ENCODE measurements at places on chromosomes 7 and 10. TPM values are rescaled to one million over a fixed set of nuclear protein-coding genes. Genes with fewer than 3 reads are reported as not detected.

FOXP2 gene
- total RNA-seq, result 27.5 TPM

SORBS1 gene
- total RNA-seq, result 129 TPM

CCAR1 gene
- 62.9 TPM for total RNA-seq

ADAMTS14 gene
- total RNA-seq, result 2.3 TPM

ACSM6 gene
- not detected for total RNA-seq

CADPS2 gene
- total RNA-seq, result 36.7 TPM

PHKG1 gene
- 7.9 TPM for total RNA-seq

SPRN gene
- total RNA-seq, result 4.8 TPM

RAMP3 gene
- total RNA-seq, result 8.9 TPM

SFRP5 gene
- total RNA-seq, result 9.6 TPM

PSTK gene
- total RNA-seq, result 9.0 TPM

AGAP3 gene
- 56.8 TPM for total RNA-seq

SUN3 gene
- 0.40 TPM for total RNA-seq

PIP gene
- not detected for total RNA-seq

GRCh38 chr7:88888684-88889083 is 93.1 kb upstream of the TEX47 start:
- no peaks in the 10 kb centered on the region for H3K4me1 ChIP-seq
- no peak for DNase-seq
- H3K27ac ChIP-seq, result no peak overlapping the region
- H3K27me3 ChIP-seq, result no peaks in the 10 kb centered on the region

GRCh38 chr10:23686722-23687121 is 247.8 kb downstream of the OTUD1 start:
- no peaks in the 10 kb centered on the region for H3K4me1 ChIP-seq
- DNase-seq, result no peak
- H3K4me3 ChIP-seq, result no peak overlapping the region
- H3K27me3 ChIP-seq, result no peaks in the 10 kb centered on the region
- H3K27ac ChIP-seq, result no peak overlapping the region
- no peaks in the 10 kb centered on the region for H3K36me3 ChIP-seq

DNA sequence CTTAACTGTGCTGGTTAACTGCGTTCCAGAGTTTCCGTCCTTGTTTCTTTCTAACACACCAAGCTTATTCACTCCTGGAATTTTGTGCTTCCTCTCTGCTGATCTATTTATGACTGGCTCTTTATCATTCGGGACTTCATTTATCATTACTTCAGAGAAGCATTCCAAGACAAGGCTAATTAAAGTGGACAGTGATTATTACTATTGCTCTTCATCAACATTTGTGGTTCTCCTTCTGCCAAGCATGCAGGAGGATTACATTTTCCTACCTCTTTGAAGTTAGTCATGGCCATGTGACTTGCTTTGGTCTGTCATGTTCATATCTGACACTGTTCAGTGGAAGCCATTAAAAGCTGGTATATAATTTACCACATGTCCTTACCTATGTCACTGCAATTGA is 172.4 kb upstream of the AGR3 start:
- H3K36me3 ChIP-seq, result no peaks in the 10 kb centered on the region
- no peak overlapping the region for H3K4me3 ChIP-seq
- no peaks in the 10 kb centered on the region for H3K4me1 ChIP-seq
- H3K27ac ChIP-seq, result no peak overlapping the region
- no peaks in the 10 kb centered on the region for H3K27me3 ChIP-seq
- no peak for DNase-seq

GRCh38 chr10:121137533-121137932 is 286.4 kb downstream of the WDR11 start:
- H3K4me1 ChIP-seq, result no peaks in the 10 kb centered on the region
- no peak overlapping the region for H3K27ac ChIP-seq
- no peaks in the 10 kb centered on the region for H3K36me3 ChIP-seq

DNA sequence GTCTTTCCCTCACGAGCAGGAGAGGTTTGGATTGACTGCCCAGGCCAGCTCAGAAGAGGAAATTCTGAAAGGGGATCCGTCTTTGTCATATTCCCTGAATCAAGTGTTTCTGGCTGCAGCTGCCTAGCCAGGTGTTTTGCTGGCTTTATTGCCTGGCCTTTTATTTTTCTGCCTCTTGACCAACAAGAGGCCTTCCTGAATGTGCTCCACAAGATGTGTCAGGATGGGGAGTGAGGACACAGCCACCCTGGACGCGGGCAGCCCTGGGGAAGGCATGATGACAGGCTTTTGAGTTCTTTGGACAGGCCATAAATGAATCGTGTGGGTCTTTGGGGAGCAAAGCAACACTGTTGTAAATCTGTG is 163.6 kb downstream of the CAMK1D start:
- no peak overlapping the region for H3K4me3 ChIP-seq
- no peak for DNase-seq
- H3K36me3 ChIP-seq, result no peaks in the 10 kb centered on the region

GRCh38 chr10:92356041-92356440 is 65.1 kb downstream of the MARCHF5 start:
- no peak for DNase-seq
- H3K27ac ChIP-seq, result no peak overlapping the region
- H3K27me3 ChIP-seq, result no peaks in the 10 kb centered on the region
- H3K4me3 ChIP-seq, result no peak overlapping the region
- H3K36me3 ChIP-seq, result no peaks in the 10 kb centered on the region

- no peaks in the 10 kb centered on the region for H3K27me3 ChIP-seq
- no peaks in the 10 kb centered on the region for H3K36me3 ChIP-seq
- no peak overlapping the region for H3K27ac ChIP-seq
- DNase-seq, result no peak
- H3K4me3 ChIP-seq, result no peak overlapping the region
These were observed 160.3 kb downstream of the PAXIP1 start for GRCh38 chr7:154842591-154842990.

DNA sequence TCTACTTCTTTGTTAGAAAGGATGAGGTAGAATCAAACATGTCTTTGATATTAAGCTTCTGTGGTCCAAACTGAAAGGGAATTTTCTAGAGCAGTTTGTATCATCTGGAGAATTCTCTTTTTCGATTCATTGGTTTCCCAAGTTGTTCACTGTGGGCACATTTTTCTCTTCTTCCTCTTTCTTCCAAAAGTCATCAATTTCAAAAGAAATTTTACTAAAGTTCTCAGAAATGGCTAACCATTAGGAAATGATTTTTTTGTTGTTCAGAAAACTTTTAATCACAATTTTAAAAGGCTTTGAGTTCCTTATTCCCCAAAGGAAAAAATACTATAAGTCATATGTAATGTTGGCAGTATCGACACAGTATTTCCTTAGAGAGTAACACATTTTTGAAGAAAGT is 28.3 kb upstream of the CCDC6 start:
- no peak overlapping the region for H3K27ac ChIP-seq
- no peak for DNase-seq
- no peaks in the 10 kb centered on the region for H3K36me3 ChIP-seq
- no peak overlapping the region for H3K4me3 ChIP-seq
- no peaks in the 10 kb centered on the region for H3K27me3 ChIP-seq

DNA sequence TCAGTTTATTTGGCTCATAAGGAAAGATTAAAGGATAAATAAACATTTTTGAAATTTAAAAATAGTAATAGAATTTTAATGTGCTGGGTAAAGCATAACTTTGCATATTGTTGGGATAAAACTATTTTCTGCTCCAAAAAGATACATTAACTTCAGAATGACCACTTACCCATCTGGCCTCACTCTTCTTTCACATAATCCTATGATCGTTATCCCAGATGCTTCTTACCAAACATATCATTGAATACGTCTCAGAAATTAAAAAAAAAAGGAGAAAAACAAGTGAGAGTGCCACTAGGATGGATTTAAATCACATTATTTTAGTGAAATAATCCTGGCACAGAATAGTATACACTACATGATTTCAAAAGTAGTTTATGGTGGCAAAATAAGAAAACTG is 677.5 kb upstream of the ZWINT start:
- no peak overlapping the region for H3K27ac ChIP-seq
- no peak for DNase-seq
- H3K4me3 ChIP-seq, result no peak overlapping the region
- H3K4me1 ChIP-seq, result no peaks in the 10 kb centered on the region
- no peaks in the 10 kb centered on the region for H3K36me3 ChIP-seq

DNA sequence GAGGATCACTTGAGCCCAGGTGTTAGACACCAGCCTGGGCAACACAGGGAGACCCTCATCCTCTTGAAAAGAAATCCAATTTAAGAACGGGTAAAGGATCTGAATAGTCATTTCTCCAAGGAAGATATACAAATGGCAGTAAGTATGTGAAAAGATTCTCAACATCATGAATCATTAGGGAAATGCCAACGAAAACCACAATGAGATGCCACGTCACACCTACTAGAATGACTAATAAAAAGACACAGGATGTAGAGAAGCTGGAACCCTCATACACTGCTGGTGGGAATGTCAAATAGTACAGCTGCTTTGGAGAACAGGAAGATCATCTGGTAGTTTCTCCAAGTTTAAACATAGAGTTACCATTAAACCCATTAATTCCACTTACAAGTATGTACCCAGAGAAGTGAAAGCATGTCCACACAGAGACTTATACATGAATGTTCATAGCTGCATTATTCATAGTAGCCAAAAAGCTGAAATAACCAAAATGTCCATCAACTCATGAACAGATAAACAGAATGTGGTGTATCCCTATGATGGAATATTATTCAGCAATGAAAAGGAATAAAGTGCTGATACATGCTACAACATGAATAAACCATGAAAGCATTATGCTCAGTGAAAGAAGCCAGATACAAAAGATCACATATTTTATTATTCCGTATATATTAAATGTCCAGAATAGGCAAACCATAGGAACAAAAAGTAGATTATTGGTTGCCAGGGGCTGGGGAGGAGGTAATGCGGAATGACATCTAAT is 13.1 kb upstream of the ZMIZ2 start:
- no peaks in the 10 kb centered on the region for H3K4me1 ChIP-seq
- no peak overlapping the region for H3K27ac ChIP-seq
